Coronary artery (tissue), 2 donors: ENCODE measurements at places on chromosomes 6 and 20.

- DNase-seq: no peak
Measured at GRCh38 chr6:17957498-17957897, 29.9 kb downstream of the KIF13A start.

DNA sequence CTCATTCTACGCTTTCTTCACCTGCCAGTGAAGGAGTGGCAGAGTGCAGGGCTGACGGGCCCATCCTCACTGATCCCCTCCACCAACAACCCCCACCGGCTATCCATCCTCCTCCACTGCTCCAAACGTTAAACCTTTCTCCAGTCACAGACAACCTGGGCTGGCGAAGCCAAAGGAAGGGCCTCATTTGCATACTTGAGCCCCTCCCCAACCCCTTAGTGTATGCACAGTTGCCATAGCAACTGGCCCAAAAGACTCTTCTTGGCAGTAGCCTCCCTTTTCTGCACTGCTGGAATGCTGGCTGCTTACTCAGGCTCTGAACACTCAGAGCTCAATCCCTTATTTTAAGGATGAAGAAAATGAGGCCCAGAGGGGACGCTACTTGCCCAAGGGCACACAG is 130.3 kb downstream of the GRM4 start:
- no peak for DNase-seq

DNA sequence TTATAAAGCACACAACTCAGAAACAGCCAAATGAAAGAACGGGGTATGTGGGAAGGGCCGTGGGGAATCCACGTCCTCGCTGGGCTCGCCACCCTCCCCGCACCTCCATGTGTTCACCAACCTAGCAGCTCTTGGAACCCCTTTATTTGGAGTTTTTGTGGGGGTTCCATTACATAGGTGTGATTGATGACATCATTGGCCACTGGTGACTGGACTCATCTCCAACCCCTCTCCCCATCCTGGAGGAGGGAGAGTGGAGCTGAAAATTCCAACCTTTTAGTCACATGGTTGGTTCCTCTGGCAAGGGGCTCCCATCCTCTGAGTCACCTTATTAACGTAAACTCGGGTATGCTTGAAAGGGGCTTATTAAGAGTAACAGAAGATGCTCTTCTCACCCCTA is 592.0 kb upstream of the FLRT3 start:
- no peak for DNase-seq

DNA sequence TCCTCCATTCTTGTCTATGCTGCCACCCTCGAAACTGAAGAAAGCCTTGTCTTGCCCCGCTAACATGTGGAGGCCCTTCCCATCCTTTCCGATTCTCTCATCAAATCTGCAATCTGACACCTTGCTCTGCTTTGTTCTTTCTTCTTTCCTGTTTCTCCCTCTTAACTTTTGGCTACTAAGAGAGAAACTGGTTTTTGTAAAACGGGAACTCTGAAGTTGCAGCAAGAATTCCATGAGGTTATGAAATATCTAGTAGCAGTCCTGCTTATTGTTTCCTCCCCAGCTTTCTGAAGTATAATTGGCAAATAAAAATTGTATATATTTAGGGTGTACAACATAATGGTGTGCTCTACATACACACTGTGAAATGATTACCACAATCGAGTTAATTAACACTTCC is 80.2 kb downstream of the MAP7 start:
- no peak for DNase-seq

GRCh38 chr20:48789185-48789668 is 38.6 kb downstream of the PREX1 start:
- no peak for DNase-seq

DNA sequence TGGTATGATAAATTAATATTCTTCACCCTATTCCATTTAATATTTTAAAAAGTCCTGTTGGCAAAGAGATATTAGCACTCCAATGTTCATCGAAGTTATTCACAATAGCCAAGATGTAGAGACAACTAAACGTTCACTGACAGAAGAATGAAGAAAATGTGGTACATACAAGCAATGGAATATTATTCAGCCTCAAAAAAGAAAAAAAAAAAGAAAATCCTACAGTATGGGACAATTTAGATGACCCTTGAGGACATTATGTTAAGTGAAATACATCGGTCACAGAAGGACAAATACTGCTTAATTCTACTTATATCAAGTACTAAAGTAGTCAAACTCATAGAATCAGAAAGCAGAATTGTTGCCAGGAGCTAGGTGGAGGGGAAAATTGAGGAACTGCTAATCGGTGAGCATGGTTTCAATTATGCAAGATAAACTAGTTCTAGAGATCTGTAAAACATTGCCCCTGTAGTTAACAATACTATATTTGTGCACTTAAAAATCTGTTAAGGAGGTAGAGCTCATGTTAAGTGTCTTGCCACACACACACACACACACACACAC is 4.7 kb downstream of the GCLC start:
- DNase-seq: no peak

- DNase-seq: no peak
Measured at GRCh38 chr6:28351087-28351486, 1.3 kb downstream of the ZKSCAN3 start.

DNA sequence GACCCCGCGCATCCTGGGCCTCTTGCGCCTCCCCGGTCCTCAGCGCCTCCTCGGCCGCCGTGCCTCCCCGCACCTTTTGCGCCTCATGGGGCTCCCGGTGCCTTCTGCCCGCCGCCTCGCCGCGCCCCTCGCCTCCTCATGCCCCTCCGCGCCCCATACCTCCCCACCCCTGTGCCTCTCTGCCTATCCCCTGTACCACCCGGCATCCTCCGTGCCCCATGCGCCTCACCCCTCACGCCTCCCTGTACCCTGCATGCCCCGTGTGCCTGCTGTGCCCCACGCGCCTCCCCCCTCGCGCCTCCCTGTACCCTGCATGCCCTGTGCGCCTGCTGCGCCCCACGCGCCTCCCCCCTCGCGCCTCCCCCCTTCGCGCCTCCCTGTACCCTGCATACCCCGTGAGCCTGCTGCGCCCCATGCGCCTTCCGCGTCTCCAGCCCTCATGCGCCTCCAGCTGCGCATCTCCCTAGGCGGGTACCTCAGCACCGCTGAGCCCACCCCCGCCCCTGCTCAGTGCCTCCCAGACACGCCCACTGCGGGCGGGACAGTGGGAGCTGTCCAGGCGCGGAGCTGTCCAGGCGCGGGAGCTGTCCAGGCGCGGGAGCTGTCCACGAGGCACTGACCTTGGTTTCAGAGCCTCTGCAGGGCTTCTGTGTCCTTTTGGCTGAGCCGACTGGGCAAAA is 37.1 kb downstream of the IGF2R start:
- no peak for DNase-seq

- no peak for DNase-seq
Measured at GRCh38 chr6:81734081-81734480, 18.4 kb downstream of the TENT5A start.

- no peak for DNase-seq
Measured at GRCh38 chr6:52635049-52635577, 35.8 kb upstream of the TMEM14A start.

DNA sequence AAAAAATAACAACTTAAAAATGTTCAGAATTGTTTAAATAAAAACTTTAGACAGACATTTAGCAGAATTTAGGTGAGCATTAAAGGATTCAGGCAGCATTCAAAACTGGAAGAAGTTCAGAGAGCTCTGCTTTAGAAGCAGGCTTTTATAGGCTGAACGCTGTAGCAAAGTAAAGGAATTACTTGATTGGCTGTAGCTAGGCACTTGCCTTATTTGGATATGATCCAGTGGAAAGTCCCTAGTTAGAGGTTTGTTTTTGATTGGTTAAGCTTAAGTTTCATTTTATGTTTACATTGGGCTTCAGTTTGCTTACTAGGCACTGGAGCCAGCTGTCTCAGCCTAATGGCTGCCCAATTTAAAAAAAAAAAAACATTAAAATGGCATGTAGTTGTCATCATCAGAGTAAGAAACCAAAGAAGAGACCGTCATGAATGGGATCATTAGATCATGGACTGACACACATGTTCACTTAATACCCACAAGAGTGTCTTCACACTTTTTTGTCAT is 65.1 kb downstream of the CBFA2T2 start:
- no peak for DNase-seq

DNA sequence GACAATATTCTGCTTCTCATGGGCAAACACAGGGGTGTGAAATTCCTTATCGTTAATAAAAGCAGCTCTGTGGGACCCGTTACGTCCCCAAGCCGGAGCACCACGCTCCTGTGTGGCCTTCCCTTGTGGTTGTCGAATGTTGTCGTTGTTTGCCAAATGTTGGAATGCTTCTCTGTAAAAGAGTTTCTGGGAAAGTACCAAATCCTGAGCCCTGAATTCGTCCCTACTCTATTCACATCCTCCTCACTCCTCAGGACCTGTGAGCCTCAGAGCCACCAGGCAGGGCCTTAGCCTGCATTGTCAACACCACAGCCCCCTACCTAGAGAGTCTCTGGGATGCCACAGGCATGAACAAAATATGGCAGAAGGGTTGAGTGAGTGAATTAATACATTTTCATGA is 64.0 kb downstream of the THBS2 start:
- DNase-seq: no peak

DNA sequence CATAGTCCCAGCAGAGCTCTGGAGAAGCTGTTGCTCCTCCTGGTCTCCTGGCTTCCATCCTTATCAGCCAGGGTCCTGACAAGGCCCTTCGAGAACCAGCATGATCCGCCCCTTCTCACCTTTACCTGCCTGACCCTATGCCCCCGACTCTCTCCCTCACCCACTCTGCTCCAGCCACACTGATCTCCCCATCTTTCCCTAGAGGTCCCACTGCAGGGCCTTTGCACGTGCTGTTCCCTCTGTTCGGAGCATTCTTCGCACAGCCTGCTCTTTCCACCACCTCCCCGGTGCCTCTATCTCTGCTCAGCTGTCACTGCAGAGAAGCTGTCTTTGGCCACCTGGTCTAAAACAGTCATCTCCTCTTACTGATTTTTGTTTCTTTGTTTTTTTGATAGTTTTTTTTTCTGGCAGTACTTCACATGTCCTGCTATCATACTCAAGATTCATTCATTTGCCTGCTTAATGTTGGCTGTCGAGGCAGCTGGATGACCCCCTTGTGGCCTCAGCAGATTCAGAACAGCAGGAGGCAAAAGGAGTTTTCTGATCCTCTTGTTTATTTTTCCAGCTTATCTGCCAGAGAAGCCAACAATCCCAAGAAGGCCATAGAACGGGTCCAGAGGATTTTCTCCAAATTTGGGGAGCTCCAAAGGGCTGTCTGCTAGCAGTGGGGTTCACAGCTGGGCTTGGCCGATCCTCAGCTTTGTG is 1.6 kb upstream of the PTGIS start:
- peak; percentile 72 for DNase-seq

- DNase-seq: no peak
Measured at GRCh38 chr6:23106951-23107350, 537.6 kb downstream of the HDGFL1 start.

DNA sequence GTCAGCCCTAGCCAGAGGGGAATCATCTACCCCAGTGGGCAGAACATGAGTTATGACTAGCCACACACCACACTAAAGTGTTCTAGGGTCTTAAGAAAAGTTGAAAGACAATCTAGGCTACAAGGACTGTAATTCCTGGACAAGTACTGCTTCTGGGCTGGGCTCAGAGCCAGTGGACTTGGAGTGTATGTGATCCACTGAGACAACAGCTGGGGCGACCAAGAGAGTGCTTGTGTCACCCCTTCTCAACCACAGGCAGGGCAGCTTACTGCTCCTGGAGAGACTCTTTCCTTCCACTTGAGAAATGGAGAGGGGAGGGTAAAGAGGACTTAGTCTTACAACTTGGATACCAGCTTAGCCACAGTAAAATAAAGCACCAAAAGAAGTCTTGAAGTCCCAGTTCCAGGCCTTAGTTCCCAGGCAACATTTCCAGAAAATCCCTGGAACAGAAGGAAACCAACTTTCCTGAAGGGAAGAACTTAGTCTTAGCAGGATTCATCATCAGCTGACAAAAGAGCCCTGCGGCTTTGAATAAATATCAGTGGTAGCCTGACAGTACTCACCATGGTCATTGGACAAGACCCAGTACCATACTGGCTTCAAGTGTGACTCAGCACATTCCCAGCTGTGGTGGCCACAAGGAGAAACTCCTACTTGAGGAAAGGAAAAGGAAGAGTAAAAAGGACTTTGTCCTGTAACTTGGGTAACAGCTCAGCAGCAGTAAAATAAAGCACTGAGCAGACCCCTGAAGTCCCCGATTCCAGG is 355.1 kb upstream of the ADGRB3 start:
- no peak for DNase-seq

- DNase-seq: no peak
Measured at GRCh38 chr6:25623879-25624278, 28.1 kb upstream of the SCGN start.

DNA sequence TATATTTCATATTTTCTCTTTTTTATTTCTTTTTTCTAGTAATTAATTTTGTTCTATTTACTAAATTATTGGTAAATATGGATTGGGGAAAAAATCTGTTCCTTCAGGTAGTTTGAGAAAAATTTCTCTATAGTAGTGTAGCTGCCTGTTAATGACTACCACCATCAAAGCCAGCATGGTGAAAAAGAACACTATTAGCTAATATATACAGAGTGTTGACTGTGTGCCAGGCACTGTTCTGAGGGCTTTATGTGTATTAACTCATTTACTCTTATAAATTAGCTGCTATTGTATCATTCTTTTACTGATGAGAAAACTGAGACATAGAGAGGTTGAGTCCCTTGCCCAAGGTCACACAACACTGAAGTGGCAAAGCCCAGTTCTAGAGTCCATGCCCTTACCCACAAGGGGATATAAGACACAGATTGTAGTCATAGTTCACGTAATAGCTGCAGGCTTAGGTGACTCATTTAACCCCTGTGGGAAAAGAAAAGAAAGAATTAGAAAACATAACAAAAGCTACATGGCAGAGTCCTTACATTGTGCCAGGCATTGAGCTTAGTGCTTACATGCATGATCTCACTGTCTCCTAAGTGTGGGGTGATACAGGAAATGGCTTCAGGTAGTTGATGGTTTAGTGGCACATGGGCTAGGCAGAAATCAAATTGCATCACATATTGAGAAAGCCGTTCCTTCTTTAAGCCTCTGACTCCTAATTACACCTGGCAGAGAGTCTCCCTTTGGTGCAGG is 12.2 kb upstream of the AKIRIN2 start:
- DNase-seq: no peak

DNA sequence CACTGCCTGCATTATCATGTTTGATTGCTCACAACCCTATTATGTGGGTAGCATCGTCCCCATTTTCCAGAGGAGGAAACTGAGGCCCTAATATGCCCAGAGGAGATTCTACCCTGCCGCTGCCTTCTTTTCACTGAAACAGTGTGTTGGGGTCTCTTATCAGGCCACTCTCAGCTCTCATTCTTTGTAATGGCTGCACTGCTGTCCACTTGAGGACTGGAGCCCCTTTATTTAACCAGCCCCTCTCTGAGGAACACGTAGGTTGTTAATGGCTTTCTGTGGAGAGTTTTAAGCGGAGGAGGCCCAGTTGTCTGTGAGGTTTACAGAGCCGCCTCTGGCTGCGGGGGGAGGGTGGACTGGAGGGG is 32.5 kb downstream of the SRC start:
- DNase-seq: no peak
